ENCODE measurements at places on chromosomes 4 and X.

DNA sequence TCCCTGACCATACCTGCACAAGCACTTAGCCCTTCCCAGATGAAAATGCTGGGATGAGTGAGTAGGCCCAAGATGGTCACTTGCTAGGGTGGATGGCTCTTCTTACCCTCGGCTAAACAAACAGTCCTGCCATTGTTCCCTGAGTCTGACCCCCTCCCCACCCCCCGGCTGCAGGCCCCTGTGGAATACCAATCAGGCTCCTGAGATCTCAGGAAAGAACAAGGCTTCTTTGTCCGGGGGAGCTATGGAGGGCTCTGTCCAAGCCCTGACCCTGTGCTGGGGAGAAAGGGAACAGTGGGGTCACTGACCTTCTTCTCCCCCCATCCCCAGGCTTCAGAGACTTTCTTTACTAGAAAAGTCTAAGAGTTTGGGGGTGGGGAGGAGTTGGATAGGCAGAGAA lies 6.0 kb downstream of the PLP1 start:
- DNase-seq: no peak

GRCh38 chr4:174629265-174629664 lies 107.0 kb upstream of the HPGD start:
- DNase-seq: no peak

GRCh38 chrX:110421500-110422455 lies 63.1 kb downstream of the RTL9 start:
- no peak for DNase-seq

DNA sequence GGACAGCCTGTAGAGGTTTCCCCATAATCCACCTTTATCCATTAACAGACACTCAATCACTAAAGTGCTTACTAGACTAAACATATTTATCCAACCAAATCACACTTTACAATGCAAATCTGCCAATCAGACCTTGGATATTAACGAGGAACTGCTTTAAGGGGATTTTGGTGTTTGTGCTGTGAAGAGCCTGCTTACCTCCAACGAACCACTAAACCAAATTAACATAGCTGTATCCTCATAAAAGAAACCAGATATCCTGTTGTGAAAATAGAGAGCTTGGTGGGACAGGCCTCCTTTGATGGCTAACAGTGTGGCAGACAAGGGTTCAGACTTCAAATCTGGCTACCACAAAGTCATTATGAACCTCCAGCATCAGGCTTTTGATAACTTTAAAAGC lies 252.6 kb upstream of the HAND2 start:
- no peak for DNase-seq

- DNase-seq: no peak
Observed at GRCh38 chr4:182212211-182212761, 30.9 kb upstream of the TENM3 start.
